ENCODE measurements at places on chromosomes 16 and 17. TPM values are rescaled to one million over a fixed set of nuclear protein-coding genes. Genes with fewer than 3 reads are reported as not detected.

The TP53TG3C gene
- total RNA-seq = not detected

The RCVRN gene
- 0.23 TPM for total RNA-seq

The PDE6G gene
- not detected for total RNA-seq

The RND2 gene
- total RNA-seq = 2.7 TPM

The KRTAP1-5 gene
- not detected for total RNA-seq

The NOXO1 gene
- total RNA-seq = not detected

The TOP2A gene
- 1.8 TPM for total RNA-seq

The ST6GALNAC2 gene
- total RNA-seq = 7.6 TPM

The PPM1E gene
- 0.06 TPM for total RNA-seq

The KRT14 gene
- total RNA-seq = 0.30 TPM

The TAT gene
- total RNA-seq = not detected

The CSH2 gene
- not detected for total RNA-seq

The STH gene
- not detected for total RNA-seq

The CFAP52 gene
- total RNA-seq = 0.39 TPM

The SCNN1B gene
- total RNA-seq = 1.6 TPM

The FNDC8 gene
- not detected for total RNA-seq

Data from aorta (tissue), 5 donors.